Effector memory CD4-positive, alpha-beta T cell (primary cell): ENCODE measurements at places on chromosomes 1 and 21.

DNA sequence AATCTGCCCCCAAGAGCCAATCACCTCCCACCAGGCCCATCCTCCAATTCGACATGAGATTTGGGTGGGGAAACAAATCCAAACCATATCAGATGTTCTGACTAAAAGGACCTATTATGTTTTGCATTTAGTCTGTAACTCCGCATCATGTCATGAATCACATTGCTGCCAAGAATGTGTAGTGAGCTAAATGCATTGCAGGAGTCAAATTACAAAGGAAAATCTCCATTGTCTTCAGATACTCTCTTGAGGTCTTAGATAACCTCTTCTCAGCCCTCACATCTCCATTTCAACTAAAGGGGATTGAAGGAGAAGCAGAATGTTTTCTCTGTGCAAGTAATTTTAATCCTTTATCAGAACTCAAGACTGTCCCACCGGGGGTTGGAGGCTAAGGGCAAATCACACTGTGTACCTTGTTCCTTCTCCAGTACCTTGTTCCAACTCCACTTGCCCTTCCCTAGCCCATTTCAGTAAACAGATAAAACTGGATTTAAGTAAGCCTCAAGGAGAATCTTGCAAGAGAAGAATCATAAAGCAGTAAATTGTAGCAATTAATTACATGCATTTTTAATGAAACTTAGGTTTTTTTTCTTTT, 34.1 kb downstream of the EXTL2 start:
- no peak for DNase-seq

DNA sequence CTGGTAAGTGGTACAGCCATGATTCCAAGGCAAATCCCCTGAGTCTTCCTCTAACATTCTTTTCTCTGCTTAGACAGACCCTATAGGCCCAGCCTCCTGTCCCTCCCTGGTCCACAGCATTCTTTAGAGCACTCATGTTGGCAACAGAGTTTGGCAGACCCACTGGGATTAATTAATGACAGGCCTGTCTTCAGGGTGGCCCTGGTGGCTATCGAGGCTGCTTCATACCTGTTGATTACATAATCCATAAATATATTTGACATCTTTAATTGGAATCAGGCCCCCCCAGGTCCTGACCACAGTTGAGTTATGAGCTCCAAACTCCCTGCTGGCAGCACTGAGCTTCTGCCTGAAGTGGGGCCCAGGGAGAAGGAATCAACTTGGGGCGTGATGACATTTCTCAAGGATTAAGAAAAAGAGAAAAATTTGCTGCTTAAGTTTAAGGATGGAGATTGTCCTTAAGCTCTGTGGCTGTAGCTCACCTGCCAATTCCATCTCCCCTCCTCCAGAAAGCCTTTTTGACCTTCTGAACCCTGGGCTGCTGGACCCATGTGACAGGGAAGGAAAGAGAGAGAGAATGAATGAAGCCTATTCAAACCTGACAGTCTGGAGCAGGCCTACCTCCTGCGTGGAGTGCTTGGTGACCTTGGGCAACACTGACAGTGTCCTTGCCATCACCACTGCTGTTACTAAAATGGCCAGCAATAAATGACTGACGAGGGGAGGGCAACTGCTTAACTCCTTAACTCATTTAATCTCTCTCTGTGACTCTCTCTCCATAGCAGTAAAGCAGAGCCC, 156.6 kb downstream of the TRABD2B start:
- no peak for DNase-seq

GRCh38 chr1:5475572-5475971, 516.7 kb downstream of the NPHP4 start:
- DNase-seq: no peak

GRCh38 chr1:40983286-40983685, 3.8 kb downstream of the CTPS1 start:
- no peak for DNase-seq

DNA sequence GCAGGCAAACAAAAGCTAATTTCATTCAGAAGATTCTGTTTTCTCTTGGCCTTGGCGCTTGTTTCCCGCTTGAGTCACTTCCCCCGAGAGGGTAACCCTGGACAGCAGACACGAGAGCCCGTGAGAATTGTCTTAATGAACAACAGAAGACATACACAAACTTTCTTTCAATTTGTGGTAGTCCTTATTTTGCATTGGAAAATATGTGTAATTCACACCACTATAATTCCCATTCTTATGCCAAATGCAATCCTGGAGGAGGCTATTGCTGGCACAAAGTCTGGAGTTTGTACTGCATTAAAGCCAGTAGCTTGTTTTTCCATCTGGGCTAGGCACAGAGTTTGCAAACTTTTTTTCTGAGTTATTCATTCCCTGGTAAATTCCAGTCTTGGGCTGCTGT, 109.8 kb upstream of the IVNS1ABP start:
- DNase-seq: no peak

GRCh38 chr1:20540281-20540680, 12.1 kb upstream of the FAM43B start:
- DNase-seq: no peak

- no peak for DNase-seq
Measured at GRCh38 chr1:87007323-87007722, 92.9 kb downstream of the HS2ST1 start.

GRCh38 chr1:101566883-101567538, 330.2 kb downstream of the S1PR1 start:
- no peak for DNase-seq

DNA sequence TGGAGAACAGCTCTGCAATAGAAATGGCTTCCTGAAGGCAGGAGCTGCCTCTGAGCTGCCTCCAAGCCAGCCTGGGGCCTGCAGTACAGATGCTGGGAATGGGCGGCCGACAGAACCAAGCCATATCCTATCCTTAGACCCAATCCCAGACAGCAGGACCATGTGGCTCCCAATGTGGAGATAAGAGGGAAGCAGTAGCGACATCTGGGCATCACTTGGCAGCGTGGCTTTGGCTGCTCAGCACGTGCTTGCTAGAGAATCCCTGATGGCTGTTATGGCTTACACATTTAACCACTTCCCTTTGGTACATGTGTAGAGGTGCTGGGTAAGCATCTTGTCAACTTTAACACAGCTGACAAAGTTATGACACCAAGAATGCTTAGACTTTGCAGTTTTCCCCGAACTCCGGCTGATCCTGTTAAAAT, 87.7 kb downstream of the MAN1C1 start:
- DNase-seq: no peak

GRCh38 chr21:35543746-35544145, 494.6 kb upstream of the RUNX1 start:
- DNase-seq: no peak

DNA sequence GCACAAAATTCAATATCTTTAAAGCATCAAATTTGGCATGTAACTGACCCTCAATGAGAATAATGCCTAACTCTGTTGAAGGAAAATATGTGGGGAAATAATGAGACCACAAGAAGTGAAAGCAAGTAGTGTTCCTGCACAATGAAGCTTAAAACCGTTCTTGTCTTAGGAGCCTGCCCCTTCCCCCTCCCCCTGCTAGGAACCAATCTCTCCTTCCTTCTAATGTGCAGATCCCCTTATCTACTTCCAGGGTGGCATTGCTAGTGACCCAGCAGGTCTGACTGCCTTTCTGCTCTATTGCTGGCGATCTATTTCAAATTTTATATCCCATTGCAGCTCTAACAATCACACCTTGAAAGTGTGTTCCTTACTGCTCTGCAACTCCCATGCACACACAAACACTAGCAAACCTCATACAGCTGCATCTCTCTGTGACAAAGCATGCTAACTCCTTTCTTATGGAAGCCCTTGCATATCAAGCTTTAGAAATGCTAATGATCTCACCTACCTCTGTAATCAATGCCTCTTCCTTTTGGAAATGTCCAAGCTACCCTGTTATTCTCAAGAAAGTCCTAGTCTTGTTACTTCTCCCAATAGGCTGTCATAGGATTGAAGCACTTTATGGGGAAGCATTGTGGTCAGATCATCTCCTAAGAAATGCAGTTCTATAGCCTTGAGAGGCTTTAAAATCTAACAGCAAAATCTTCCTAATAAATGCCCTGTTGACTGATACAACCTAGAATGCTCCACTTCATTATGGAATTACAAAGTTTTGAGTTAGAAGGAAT, 26.5 kb downstream of the BCL9 start:
- no peak for DNase-seq
